ENCODE measurements at places on chromosomes 7 and 10.

DNA sequence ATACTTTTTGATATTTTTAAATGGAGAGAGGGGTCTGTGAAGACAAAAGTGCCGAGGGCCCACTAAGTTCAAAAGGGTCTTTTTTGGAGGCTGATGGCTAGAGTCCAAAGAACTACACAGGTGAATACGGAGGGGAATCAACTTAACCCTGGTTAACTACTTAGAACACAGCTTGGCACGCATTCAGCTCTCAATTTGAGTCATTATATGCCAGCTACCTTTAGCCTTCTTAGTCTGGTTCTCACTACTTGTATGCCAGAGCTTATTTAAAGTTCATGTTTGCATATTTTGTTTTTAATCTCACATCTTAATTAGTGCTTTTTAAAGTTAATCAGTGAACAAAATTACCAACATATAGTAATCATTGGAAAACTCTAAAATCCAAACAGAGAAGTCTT, 80.8 kb downstream of the VWDE start:
- no peak for DNase-seq

DNA sequence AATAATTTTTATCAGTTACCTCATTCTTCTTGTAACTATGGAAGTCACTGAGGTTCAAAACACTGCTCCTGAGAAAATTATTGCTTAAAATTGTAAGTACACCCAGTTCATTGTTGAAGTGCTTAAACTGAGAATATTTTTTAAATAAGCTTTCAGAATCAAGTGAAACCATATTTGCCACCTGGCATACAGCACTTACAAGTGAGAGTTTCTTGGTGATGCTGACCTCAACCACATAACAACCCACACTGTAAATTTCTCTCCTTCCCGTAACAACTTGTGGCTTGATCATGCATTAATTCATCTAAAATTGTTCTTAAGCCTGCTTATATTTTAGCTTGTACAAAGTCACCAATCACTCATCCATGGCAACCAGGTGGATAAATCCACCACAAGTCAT, 34.0 kb downstream of the IMMP2L start:
- no peak for DNase-seq

DNA sequence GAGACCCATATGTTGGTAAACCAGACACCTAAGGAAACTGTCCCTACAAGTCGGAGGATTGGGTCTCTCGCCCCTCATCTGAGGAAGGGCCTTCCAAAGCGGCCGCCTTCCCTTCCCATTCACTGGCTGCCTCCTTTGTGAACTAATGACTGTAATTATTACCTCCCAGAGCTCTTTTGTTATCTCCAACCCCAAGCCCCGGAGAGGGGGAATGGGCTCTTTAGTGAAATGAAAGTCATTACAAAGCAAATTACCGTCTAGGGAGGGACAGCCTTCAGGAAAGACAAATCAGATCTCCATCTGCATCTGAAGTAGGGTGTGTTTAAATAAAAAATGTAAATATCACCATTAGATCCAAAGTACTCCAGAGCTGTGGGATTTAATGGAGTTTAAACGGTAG, 2.6 kb upstream of the GAD2 start:
- DNase-seq, result no peak

DNA sequence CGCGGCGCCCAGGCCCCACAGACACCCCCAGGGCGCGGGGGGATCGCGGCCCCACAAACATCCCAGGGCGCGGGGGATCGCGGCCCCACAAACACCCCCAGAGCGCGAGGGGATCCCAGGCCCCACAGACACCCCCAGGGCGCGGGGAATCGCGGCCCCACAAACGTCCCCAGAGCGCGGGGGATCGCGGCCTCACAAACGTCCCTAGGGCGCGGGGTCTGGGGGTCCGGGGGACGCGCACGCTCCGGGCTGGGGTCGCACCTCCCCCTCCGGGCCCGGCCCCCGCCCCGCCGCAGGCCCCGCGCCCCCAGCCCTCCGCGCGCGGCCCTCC, 382 bp downstream of the DIP2C start:
- no peak for DNase-seq

GRCh38 chr7:107118109-107118900, 50.5 kb upstream of the HBP1 start:
- no peak for DNase-seq

DNA sequence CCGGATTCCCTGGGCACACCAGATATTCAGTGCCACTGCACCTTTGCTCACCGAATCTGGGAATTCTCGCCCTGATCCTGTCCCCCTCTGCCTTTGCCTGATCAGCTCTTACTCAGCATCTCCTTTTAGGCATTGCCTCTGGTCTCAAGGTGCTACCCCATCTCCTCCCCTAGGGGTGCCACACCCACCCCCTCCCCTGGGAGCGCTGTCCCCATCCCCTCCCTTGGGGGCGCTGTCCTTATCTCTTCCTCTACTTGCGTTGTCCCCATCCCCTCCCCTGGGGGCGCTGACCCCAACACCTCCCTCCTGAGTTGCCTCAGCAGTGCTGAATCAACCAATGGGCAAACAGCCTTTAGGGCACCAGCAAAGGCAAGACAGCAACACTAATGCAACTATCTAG, 686.9 kb upstream of the FOXK1 start:
- no peak for DNase-seq

DNA sequence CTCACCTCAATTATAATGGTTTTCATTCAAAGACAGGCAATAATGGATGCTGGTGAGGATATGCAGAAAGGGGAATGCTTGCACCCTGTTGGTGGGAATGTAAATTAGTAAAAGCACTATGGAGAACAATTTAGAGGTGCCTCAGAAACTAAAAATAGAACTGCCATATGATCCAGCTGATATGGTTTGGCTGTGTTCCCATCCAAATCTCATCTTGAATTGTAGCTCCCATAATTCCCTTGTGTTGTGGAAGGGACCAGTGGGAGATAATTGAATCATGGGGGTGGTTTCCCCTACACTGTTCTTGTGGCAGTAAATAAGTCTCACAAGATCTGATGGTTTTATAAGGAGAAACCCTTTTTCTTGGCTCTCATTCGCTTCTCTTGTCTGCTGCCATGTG, 87.7 kb downstream of the TES start:
- no peak for DNase-seq

DNA sequence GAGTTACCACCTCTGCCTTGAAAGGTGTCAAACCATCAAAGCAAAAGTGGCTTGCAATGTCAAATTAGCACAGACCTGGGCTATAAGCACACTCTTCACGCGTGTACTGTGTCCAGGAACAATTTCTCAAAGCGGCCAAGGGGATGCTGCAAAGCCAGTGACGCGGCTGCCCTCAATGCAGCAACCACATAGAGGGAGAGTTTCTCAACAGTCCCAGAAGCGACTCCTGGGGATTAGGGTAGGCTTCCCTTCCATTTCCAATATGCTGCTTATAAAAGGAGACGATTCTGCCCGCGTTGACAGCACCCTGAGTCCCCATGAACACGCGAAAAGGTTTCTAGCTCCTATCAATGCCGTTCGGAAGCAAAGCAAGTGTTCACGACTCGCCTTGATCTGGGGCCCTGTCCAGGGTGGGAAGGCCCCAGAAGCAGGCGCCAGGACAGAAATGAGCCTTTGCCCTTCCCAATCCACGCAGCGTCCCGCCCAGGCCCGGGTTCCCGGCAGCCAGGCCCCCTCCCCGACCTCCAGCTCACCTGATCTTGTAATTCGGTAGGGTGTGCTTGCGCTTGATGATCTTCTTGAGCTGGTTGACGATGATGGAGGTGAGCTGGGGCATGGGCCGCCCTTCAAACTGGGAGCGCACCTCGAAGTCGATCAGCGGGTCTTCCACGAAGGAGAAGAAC, 1.3 kb downstream of the PDZD8 start:
- no peak for DNase-seq

DNA sequence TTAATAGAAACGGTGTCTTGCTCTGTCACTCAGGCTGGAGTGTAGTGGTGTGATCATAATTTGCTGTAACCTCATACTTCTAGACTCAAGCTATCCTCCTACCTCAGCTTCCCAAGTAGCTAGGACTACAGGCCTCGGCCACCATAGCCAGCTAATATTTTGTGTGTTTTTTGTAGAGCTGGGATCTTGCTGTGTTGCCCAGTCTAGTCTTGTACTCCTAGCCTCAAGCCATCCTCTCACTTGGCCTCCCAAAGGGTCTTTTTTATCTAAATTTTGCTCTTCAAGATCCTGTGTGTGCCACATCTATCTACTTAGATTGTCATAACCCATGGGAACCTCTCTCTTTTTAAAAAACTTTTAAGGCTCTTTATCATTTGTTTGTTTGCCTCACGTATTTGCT, 50.5 kb downstream of the ANKIB1 start:
- no peak for DNase-seq

DNA sequence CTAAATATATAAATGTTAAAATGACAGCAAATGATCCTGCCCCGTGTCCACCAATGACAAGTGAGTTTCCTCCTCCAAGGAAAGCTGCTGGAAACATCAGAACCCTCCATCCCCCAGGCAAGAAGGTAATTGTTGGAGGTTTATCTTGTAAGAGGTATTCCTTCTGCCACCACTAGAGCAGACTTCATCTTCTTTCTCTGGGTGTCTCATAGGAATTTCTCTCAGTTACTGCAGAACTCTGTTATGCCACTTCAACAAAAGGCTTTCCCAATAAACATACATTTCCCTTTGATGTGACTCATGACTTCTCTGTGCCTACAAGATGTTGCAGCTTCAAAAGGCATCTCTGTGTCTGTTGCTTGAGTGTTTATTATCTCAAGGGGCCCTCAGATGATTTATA, 279.1 kb downstream of the BMPER start:
- DNase-seq, result no peak

DNA sequence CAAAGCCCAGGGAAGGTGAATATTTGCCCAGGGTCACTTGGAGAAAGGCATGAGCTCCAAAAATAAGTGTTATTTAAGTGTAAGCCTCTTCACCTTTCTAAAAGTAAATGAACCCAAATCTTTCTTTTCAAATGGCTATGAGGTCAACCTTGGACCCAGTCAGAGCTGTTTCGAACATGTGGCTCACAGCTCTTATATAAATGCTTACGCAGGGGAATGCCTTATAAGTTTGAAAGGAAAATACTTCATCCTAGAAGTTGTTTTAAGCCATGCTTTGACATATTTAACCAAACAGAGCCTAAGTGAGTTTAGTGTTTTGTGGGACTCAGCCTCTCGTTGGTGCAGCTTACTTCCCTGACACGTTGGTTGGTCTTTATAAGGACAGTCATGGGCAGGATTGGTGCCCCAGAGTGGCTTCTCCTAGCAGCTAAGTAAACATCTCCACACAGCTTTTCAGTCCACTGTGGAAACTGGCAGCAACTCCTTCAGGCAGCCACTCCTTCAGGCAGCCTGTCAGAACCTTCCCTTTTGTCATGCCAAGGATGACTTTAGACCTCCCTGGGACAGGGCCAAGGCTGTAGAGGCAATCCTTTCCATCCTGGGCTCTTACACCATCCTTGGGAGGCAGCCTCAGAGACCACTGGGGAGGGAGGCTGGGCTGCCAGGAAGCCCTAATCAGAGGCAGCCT, 43.6 kb downstream of the MINDY4 start:
- DNase-seq, result no peak

GRCh38 chr10:107899075-107899474, 734.6 kb upstream of the SORCS1 start:
- no peak for DNase-seq

- DNase-seq, result no peak
Measured at GRCh38 chr7:101521430-101521925, 107.6 kb downstream of the MYL10 start.

DNA sequence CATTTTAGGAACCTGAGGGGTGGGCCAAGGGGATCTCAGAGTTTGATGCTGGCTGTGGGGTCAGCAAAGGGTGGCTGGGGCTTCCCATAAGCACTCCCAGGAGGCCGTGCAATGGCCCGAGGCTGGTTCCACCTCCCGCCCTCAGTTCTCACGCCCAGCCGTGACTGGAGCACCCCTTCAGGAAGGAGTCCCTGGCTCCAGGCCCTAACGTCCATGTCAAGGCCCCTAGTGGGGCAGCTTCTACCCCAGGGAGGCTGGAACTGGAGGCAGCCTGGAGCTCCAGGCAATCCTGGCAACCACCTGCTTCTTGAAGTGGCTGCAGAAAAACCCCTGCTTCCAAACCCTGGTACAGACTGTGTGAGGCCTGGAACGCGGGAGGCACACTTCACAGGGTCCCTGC, 165.5 kb downstream of the DIP2C start:
- no peak for DNase-seq

DNA sequence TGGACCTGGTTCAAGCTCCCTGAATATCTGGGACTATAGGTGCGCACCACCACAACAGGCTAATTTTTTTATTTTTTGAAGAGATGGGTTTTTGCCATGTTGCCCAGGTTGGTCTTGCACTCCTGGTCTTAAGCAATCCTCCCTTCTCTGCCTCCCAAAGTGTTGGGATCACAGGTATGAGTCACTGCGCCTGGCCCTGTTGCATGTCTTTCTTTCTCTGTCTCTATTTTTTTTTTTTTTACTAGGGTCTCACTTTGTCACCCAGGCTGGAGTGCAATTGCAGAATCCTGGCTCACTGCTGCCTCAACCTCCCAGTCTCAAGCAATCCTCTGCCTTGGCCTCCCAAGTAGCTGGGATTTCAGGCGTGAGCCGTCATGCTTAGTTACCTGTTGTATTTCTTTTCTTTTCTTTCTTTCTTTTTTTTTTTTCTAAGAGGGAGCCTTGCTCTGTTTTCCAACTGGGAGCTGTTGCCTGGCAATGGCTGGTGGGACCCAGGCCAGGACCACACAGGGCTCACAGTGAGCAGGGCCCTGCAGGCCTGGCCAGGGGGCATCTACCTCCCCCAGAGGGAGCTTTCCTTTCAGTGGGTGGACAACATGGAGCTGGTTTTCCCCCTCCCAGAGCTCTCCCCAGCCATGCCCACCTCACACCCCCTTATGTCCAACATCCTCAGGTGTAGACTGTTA, 6.0 kb downstream of the MYL7 start:
- peak; percentile 53 for DNase-seq

- DNase-seq, result no peak
Measured at GRCh38 chr7:3461923-3462322, 160.9 kb downstream of the SDK1 start.

GRCh38 chr7:20140291-20141001, 76.7 kb downstream of the MACC1 start:
- no peak for DNase-seq

DNA sequence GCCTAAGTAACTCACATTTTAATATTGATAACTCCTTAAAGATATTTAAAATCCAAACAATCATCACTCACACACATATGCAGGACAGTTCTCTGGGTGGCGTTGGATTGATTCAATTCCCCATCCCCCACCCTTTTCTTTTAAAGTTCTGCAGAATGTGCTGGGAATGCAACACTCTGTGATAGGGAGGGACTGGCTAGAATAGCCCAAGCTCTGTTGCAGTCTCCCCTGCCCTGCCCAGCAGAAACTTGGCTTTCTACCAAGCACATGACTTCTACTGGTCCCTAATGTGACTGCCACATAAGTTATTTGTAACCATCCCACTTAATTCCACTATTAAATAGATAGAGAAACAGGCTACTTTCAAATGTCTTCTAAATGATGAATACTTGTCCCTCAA, 55.2 kb downstream of the TWIST1 start:
- no peak for DNase-seq

DNA sequence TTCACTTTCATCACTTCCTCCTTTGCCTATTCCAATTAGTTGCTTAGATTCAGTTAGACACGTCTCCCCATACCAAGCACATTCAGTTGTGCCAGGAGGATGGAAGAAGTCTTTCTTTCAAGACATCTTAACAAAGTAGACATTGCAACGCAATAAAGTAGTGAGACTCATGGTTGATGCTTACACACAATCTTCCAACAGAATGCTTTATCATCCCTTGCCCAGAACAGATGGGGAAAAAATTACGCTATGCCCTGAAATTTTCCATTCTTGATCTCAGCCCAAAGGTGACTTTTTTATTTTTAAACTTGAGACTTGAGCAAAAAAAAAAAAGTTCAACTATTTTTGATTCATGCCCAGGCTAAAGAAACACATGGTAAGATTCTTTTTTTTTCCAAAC, 74.9 kb downstream of the KCNMA1 start:
- peak; percentile 16 for DNase-seq

All from PC-9 (cell line).